Fibroblast of the aortic adventitia (primary cell): ENCODE measurements at places on chromosomes 13 and 19. TPM values are rescaled to one million over a fixed set of nuclear protein-coding genes. Genes with fewer than 3 reads are reported as not detected.

Gene MUC16
- total RNA-seq: not detected in 2 replicates

Gene PVR
- total RNA-seq: 16.7 and 31.5 TPM in 2 replicates

Gene PRR19
- 0.90 and 1.1 TPM in 2 replicates for total RNA-seq

Gene LRRC4B
- not detected in 2 replicates for total RNA-seq

Gene AMH
- 0.81 and 1.8 TPM in 2 replicates for total RNA-seq

Gene PRTN3
- not detected in 2 replicates for total RNA-seq

Gene ZNF816
- total RNA-seq: 4.1 and 7.4 TPM in 2 replicates

Gene ZNF808
- total RNA-seq: 13.4 and 23.6 TPM in 2 replicates

Gene COX6B2
- total RNA-seq: not detected in 2 replicates

Gene CCNE1
- total RNA-seq: 4.8 and 5.6 TPM in 2 replicates
